ENCODE measurements at places on chromosomes 2 and 18. TPM values are rescaled to one million over a fixed set of nuclear protein-coding genes. Genes with fewer than 3 reads are reported as not detected.

ERMN gene
- total RNA-seq = under 0.01 TPM

CUL3 gene
- total RNA-seq = 58.3 TPM

HMSD gene
- 0.44 TPM for total RNA-seq

DYNAP gene
- total RNA-seq = not detected

L3MBTL4 gene
- not detected for total RNA-seq

BOLL gene
- not detected for total RNA-seq

CIB4 gene
- not detected for total RNA-seq

ABCG8 gene
- total RNA-seq = not detected

CD8B gene
- total RNA-seq = not detected

B4GALT6 gene
- 6.1 TPM for total RNA-seq

CFAP65 gene
- total RNA-seq = not detected

RIT2 gene
- total RNA-seq = not detected

KLHL14 gene
- total RNA-seq = not detected

GPAT2 gene
- 1.3 TPM for total RNA-seq

MYO7B gene
- total RNA-seq = 0.43 TPM

MAP3K20 gene
- 27.4 TPM for total RNA-seq

IL36B gene
- total RNA-seq = not detected

ACMSD gene
- total RNA-seq = not detected

C2orf92 gene
- total RNA-seq = 2.4 TPM

SFT2D3 gene
- 8.2 TPM for total RNA-seq

PTRHD1 gene
- 18.6 TPM for total RNA-seq

SLC11A1 gene
- under 0.01 TPM for total RNA-seq

MARCHF4 gene
- total RNA-seq = 8.7 TPM

C2orf81 gene
- 1.6 TPM for total RNA-seq

GPR45 gene
- total RNA-seq = 0.22 TPM

PMAIP1 gene
- 53.3 TPM for total RNA-seq
